ENCODE measurements at places on chromosomes 3 and 15.

GRCh38 chr15:25859838-25860645 lies 3.1 kb downstream of the ATP10A start:
- DNase-seq: no peak

- DNase-seq: no peak
Observed at GRCh38 chr3:127042634-127043033, 59.7 kb downstream of the PLXNA1 start.

DNA sequence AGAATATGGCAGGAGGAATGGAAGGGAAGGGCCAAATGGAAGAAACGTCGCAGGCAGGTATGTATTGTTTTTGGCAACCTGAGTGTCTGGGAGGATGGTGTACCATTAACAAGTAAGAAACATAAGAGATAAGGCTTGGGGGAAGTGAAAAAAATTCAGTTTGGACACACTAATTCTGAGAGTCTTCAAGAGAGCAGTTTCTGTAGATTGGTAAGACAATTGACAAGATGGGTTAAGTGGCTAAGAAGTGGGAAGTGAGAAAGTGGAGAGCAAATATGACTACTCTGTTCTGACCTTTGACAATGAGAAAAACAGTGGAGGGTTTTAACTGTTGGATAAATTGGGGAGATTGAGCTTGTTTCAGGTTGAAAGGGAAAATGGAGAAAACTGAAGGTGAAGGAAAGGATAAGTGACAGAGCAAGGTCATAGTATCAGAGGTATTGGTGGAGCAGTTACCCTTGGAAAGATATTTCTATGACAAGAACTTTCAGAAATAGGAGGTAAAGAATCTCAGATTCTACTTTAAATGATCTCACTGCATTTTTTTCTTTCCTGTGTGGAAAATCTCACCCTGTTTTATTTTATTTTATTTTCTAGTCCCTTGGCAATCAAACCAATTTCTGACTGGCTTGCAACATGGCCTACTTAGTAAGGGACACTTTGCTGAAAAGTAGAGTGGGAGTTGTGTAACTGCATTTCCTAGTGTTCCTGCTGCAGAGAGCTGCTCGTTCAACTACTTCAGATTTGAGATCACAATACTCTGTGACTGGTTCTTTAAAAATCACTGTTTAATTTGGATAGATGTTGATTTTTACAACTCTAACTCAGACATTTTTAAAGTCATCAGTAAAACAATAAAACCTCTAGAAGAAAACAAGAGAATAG lies 23.1 kb upstream of the GABPB1 start:
- DNase-seq: no peak

- no peak for DNase-seq
Observed at GRCh38 chr3:160956785-160957184, 148.4 kb downstream of the B3GALNT1 start.

- peak; percentile 29 for DNase-seq
Observed at GRCh38 chr3:123028233-123028828, 768 bp upstream of the SEMA5B start.

- DNase-seq: no peak
Observed at GRCh38 chr15:90871716-90872485, 3.5 kb downstream of the FURIN start.

GRCh38 chr15:28993720-28994053 lies 107.9 kb downstream of the APBA2 start:
- no peak for DNase-seq
